ENCODE measurements at places on chromosomes 1 and 21. TPM values are rescaled to one million over a fixed set of nuclear protein-coding genes. Genes with fewer than 3 reads are reported as not detected.

The RAB7B gene
- 4.8 TPM for total RNA-seq

DNA sequence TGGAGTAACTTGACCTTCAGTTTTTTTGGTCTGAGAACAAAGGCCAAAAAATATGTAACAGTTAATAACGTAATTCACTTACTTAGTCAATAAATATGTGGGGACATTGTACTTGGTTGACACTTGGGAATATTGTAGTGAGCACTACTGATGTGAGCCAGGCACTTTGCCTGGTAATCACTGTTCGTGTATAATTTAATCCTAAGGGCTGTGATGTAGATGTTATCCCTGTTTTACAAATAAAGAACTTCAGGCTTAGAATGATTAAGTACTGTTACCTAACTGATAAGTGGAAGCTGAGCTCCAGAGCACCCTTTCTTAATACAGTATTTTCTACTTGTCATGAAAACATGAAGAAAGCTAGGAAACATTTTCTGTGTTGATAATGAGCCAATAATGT lies 28.0 kb downstream of the PTBP2 start:
- H3K27me3 ChIP-seq: no peaks in the 10 kb centered on the region
- H3K4me3 ChIP-seq: no peak overlapping the region

The FBLIM1 gene
- 66.6 TPM for total RNA-seq

DNA sequence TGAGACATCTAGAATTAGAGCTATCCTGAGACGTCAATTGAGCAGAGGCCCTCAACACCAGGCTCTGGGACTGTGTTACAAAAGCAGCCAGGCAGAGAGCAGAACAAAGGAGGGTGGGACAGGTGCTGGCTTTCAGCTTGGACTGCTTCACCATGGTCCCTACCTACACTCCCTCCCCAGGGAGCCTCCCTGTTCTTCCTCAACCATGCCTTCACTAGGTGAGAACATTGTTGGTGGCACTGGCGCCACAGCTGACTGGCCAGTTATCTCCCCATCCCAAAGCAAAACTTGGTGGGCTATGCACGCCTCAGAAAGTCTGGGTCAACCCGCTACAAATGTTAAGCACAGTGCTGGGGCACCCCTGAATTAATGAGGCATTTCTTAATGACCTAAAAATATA lies 87.8 kb downstream of the NMNAT2 start:
- no peak for DNase-seq
- no peaks in the 10 kb centered on the region for H3K27me3 ChIP-seq
- no peaks in the 10 kb centered on the region for H3K36me3 ChIP-seq

The RHD gene
- not detected for total RNA-seq

The PADI1 gene
- not detected for total RNA-seq

- no peaks in the 10 kb centered on the region for H3K36me3 ChIP-seq
- H3K4me3 ChIP-seq: no peak overlapping the region
- H3K4me1 ChIP-seq: peaks cover 4% of the 10 kb centered on the region
- no peaks in the 10 kb centered on the region for H3K27me3 ChIP-seq
- no peak overlapping the region for H3K27ac ChIP-seq
Measured at GRCh38 chr1:44831516-44831915, 11.5 kb downstream of the PTCH2 start.

DNA sequence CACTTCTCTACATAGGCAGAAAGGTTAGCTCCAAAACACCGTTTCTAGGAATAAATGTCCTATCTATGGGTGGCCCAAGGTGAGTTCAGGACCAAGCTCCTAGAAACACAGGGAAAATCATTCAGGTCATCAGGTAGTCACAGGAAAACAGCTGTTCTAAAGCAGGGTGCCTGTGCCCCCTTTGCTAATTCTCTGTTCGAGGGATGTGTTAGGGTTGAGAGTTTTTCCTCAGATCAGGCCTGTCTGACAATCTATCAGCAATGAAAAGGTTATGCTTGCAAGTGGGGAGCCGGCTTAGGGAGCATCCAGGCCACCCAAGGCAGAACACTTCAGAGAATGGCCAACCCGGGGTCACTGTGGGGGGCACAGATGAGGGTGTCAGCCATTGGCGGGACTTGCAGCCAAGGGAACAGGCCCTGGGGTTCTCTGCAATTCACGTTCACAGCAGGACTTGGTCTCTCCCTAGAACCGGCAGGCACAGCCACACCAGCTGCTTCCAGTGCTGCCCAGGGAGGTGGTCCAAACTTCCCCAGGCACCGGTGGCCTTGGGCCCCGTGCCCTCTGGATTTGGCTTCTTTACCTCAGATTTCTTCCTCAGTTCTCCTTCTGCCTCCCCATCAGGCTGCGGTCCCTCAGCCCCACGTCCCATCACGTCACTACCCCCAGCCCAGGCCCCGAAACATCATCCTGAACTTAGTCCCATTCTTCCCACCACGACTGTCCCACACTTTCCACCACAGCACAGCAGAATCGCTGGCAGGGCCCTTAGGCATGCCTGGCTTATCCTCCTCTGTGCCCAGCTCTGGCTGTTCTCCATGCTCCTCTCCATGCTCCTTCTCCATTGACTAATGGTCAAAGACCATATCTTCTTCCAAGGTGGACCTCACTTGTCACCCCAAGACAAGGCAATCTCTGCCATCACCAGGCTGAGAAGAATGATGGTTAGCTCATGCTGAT lies 11.0 kb downstream of the CD2 start:
- no peak overlapping the region for H3K4me3 ChIP-seq
- DNase-seq: no peak
- H3K36me3 ChIP-seq: no peaks in the 10 kb centered on the region

DNA sequence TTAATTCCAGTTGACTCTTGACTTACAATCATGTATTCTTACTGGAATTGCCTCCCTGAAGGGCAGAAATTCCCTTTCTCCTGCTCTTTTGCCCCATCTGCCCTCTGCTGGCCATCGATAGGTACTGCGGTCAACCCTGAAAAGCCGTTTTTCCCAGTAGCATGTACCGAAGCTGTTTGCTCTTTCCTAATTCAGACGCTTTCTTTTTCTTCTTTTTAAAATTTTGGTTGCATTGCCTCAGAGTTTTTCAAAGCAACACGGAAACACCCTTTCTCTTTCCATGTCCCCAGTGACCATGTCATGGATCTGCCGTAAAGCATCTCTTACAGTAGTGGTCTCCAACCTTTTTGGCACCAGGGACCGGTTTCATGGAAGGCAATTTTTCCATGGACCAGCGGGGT lies 164.2 kb upstream of the C1orf21 start:
- peaks cover 5% of the 10 kb centered on the region for H3K4me1 ChIP-seq
- H3K36me3 ChIP-seq: no peaks in the 10 kb centered on the region
- no peaks in the 10 kb centered on the region for H3K27me3 ChIP-seq
- peak overlapping the region; percentile 33 for H3K4me3 ChIP-seq

DNA sequence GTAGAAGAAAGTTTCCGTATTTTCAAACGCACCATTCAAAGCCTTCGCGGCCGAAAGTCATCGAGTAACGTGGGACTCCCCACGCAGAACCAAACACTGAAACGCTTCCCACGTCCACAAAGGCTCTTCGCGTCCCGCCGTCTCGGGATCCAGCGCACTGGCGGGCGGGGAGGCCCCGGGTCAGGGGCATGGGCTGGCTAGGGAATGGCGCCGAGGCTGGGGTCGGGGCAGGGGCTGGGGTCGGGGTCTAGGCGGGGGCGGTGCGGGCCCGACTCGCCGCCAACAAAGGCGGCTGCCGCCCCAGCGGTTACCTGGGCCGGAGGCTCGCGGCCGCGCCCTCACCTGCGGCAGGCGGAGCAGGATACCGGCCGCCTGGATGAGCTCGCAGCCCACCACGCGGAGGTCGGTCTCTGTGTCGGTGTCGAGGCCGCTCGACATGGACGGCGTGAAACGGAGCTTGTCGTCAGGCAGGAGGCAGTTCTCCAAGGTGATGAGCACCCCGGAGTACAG lies 403 bp downstream of the CCNL2 start:
- H3K27me3 ChIP-seq: no peaks in the 10 kb centered on the region
- peak overlapping the region; percentile 99 for H3K4me3 ChIP-seq
- no peaks in the 10 kb centered on the region for H3K4me1 ChIP-seq
- peaks cover 64% of the 10 kb centered on the region for H3K36me3 ChIP-seq

The PRRX1 gene
- 23.9 TPM for total RNA-seq
